A549 treated with ZK216348 at 1 μM for 4 hours (cell line): ENCODE measurements at places on chromosomes 3 and 15. TPM values are rescaled to one million over a fixed set of nuclear protein-coding genes. Genes with fewer than 3 reads are reported as not detected.

IQCF5 gene
- total RNA-seq, result not detected in 5 replicates

GRM2 gene
- 0.07 to 0.24 TPM (median 0.08 TPM) in 3 of 5 replicates, not detected in the others for total RNA-seq

APOD gene
- total RNA-seq, result 0.54 to 1.4 TPM (median 0.93 TPM) in 5 replicates

NAALADL2 gene
- total RNA-seq, result 0.24 TPM in 1 of 5 replicates, not detected in the others

MEIS2 gene
- 9.2 to 10.1 TPM (median 9.9 TPM) in 5 replicates for total RNA-seq

CIB2 gene
- 21.1 to 31.7 TPM (median 27.4 TPM) in 5 replicates for total RNA-seq

SNTN gene
- not detected in 5 replicates for total RNA-seq

PLSCR4 gene
- 4.3 to 9.1 TPM (median 6.7 TPM) in 5 replicates for total RNA-seq

TLNRD1 gene
- 10.5 to 23.2 TPM (median 19.2 TPM) in 5 replicates for total RNA-seq

WNT5A gene
- 0.66 to 1.3 TPM (median 1.1 TPM) in 5 replicates for total RNA-seq

UROC1 gene
- total RNA-seq, result not detected in 5 replicates

TF gene
- total RNA-seq, result 0.60 to 2.0 TPM (median 1.0 TPM) in 5 replicates

DPPA2 gene
- not detected in 5 replicates for total RNA-seq

SLC30A4 gene
- total RNA-seq, result 1.5 to 2.4 TPM (median 1.8 TPM) in 5 replicates

C3orf70 gene
- total RNA-seq, result 0.02 to 0.04 TPM in 2 of 5 replicates, not detected in the others

PDCD10 gene
- 49.3 to 75.1 TPM (median 55.4 TPM) in 5 replicates for total RNA-seq

KBTBD13 gene
- not detected in 5 replicates for total RNA-seq

ILDR1 gene
- not detected in 5 replicates for total RNA-seq

CBLB gene
- 14.3 to 21.4 TPM (median 19.0 TPM) in 5 replicates for total RNA-seq

ROBO2 gene
- total RNA-seq, result not detected in 5 replicates

FAM3D gene
- total RNA-seq, result 0.13 TPM in 1 of 5 replicates, not detected in the others

EXD1 gene
- not detected in 5 replicates for total RNA-seq

ALG1L2 gene
- total RNA-seq, result not detected in 5 replicates

PLA2G4D gene
- not detected in 5 replicates for total RNA-seq

REC114 gene
- not detected in 5 replicates for total RNA-seq

SLC2A2 gene
- not detected in 5 replicates for total RNA-seq

ZPLD1 gene
- 0.04 to 0.05 TPM in 2 of 5 replicates, not detected in the others for total RNA-seq

CFAP161 gene
- not detected in 5 replicates for total RNA-seq

WDR72 gene
- 4.2 to 6.9 TPM (median 6.7 TPM) in 5 replicates for total RNA-seq

ANP32A gene
- 251 to 330 TPM (median 282 TPM) in 5 replicates for total RNA-seq

C3orf49 gene
- total RNA-seq, result not detected in 5 replicates

FBXL22 gene
- total RNA-seq, result 0.17 to 0.44 TPM (median 0.22 TPM) in 5 replicates

MELTF gene
- 33.5 to 75.3 TPM (median 61.7 TPM) in 5 replicates for total RNA-seq

SLTM gene
- total RNA-seq, result 75.5 to 88.1 TPM (median 77.0 TPM) in 5 replicates

CMTM8 gene
- 7.7 to 13.8 TPM (median 12.9 TPM) in 5 replicates for total RNA-seq

CAV3 gene
- total RNA-seq, result not detected in 5 replicates

CCDC9B gene
- 17.9 to 24.7 TPM (median 19.2 TPM) in 5 replicates for total RNA-seq

DNAJC17 gene
- 21.9 to 31.5 TPM (median 24.8 TPM) in 5 replicates for total RNA-seq

MYRIP gene
- not detected in 5 replicates for total RNA-seq

RPN1 gene
- 158 to 165 TPM (median 159 TPM) in 5 replicates for total RNA-seq

SEMA7A gene
- total RNA-seq, result 1.9 to 2.7 TPM (median 2.1 TPM) in 5 replicates

CCDC33 gene
- 5.7 to 8.6 TPM (median 7.2 TPM) in 5 replicates for total RNA-seq

CLEC3B gene
- total RNA-seq, result 0.22 TPM in 1 of 5 replicates, not detected in the others

UBA7 gene
- total RNA-seq, result 0.47 to 1.1 TPM (median 0.54 TPM) in 5 replicates

CIDEC gene
- total RNA-seq, result 26.1 to 42.7 TPM (median 29.8 TPM) in 5 replicates

PLCH1 gene
- 0.83 to 1.2 TPM (median 1.0 TPM) in 5 replicates for total RNA-seq

GASK1A gene
- not detected in 5 replicates for total RNA-seq

OGG1 gene
- total RNA-seq, result 14.0 to 20.5 TPM (median 18.5 TPM) in 5 replicates

LRRIQ4 gene
- not detected in 5 replicates for total RNA-seq

SYNPR gene
- total RNA-seq, result not detected in 5 replicates

IL20RB gene
- 0.77 to 1.3 TPM (median 0.94 TPM) in 5 replicates for total RNA-seq

GOLGA8T gene
- 1.1 to 2.8 TPM (median 2.0 TPM) in 5 replicates for total RNA-seq

SNURF gene
- 8.4 to 16.7 TPM (median 14.6 TPM) in 5 replicates for total RNA-seq
